ENCODE measurements at places on chromosomes 2 and 18. TPM values are rescaled to one million over a fixed set of nuclear protein-coding genes. Genes with fewer than 3 reads are reported as not detected.

DNA sequence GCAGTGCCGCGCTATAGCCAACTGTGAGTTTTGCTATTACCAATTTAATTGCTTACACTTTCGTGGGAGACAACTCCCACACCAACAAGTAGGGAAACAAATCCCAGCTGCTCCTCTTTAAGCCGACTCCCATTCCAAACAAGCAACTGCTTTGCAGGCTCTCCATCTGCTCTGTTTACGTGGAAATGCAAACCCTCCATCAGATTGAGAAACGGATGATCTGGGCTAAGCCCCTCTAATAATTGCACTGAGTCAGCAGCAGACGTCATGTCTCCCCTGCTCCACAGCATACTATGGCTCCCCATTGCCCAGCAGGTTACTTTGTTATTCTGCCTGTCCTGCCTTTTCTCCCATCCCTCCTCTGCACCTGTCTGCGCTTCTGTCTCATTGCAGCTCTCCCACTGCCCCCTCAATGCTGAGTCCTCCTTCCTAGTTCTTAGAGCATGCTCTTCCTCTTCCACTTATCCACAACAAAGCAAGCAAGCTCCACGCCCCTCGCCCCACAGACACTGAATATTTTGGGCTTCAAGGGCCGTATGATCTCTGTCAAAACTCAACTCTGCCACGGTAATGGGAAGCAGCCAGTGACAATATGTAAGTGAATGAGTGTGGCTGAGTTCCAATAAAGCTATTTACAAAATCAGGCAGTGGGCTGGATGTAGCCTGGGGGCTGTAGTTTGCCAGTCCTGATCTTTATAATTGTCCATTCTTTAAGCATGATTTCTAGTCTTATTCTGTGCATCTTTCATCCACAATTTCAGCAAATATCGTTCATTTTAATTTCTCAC is 39.5 kb upstream of the ARL4C start:
- ATAC-seq = no peak

GRCh38 chr2:82055846-82056245 is 1751.3 kb upstream of the LRRTM1 start:
- ATAC-seq = no peak

DNA sequence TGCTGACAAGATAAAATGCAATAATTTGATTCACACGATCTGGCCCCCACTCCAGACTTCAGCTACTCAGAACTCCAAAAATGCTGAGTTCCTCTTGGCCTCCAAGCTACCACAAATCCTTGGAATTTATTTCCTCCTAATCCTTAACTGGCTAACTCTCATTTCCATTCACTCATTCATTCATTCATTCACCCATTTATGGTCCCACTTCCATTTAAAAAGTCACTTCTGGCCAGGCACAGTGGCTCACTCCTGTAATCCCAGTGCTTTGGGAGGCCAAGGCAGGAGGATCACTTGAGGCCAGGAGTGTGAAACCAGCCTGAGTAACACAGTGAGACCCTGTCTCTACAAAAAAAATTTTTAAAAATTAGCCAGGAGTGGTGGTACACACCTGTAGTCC is 12.5 kb downstream of the SOS1 start:
- ATAC-seq = no peak

DNA sequence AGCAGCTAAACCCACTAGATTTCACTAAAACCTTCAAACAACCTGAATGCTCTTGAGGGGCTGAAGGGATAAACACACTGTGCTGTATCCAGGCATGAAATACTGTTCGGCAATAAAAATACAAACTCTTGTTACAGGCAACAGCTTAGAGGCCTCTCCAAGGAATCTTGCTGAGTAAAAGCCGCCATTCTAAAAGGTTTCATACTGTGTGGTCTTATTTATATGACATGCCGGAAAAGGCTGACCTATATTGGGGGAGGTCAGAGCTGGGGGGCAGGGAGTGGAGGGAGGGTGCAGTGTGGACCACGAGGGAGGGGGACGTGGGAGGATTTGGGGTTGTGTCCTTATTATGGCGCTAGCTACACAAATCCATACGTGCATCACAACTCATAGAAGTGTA is 136.2 kb downstream of the MBP start:
- no peak for ATAC-seq

DNA sequence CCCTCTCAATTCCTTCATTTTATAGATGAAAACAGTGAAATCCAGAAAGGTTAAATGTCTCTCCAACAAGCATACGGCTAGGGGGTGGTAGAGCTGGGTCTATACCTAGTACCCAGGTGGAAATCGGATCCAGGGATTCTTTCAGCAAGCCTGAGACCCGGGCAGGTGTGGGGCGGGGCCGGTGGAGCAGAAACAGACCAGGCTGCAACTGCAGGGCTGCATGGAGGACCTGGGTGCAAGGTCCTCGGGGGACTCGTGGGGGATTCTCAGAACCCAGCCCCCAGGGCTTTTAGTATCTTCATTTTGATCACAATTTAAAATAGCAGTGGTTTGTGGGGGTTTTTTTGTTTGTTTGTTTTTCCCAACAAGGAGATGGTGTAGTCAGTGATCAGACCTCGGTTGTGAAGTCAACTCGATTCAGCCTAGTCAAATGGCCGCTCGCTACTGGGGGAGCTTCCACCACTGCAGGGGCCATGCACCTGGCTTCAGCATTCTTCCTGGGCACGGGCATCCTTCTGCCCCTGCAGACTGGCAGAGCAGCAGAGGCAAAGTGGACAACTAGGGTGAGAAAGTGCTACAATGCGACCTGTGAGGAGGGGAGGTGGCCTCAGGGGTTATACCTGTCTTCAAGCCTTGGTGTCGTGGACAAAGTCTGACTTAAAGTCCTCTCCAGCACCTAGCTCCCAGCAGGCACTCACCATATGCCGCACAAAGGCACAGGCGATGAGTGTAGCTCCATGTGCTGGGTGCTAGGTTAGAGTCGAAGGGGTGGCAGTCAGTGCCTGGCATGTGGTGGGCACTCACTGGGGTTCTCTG is 46.3 kb downstream of the GORASP2 start:
- ATAC-seq = no peak

DNA sequence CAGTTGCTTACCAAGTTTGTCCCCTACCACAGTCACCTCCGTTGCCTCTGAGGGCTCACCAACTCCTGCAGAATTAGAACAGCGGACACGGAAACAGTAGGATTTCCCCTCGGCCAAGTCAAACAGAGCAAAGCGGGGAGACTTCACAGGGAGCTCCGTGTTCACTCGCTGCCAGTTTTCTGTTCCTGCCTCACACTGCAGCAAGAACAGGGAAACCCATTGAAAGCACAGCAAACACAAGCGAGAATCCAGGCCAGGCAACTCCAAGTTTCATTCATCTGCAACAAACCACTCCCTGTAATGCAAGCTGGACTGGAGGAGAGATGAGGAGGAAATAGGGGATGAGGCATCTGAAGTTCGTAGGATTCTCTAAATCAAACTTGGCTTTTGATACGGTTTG is 84.2 kb downstream of the MYOM1 start:
- ATAC-seq = no peak

- no peak for ATAC-seq
Measured at GRCh38 chr2:56985609-56986008, 801.8 kb downstream of the CCDC85A start.

DNA sequence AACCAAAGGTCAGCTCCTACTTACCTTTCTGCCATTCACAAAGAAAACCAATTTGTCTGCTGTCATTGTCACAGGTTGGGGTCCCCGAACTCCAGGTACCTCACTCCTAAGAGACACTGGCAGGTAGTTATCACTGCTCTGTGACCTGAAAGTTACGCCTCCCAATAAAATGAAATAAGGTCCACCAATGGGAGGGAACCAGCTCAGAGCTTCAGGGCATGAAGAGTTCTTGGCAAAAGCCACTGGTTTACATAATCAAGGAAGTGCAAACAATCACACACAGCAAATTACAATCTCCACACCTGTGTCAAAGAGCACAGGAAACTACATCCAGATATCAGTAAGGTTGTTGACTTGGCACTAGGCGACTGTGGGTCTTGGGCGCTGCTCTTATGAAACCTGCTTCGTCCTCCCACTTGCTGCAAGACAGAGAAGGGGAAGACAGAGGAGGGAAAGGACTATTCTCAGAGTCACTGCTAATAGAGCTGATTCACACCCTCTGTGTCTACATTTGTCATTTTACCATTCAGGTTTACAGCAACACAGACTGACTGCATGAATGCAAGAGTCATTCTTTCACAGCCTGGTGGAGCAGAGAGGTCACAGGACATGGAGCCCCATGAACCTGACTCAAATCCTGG is at the start of gene XDH:
Gene XDH (minus strand): TSS at position 142 of the 641 bp plus-strand sequence. CDS start 76 bp downstream, at position 66.
- peak; percentile 93 for ATAC-seq

DNA sequence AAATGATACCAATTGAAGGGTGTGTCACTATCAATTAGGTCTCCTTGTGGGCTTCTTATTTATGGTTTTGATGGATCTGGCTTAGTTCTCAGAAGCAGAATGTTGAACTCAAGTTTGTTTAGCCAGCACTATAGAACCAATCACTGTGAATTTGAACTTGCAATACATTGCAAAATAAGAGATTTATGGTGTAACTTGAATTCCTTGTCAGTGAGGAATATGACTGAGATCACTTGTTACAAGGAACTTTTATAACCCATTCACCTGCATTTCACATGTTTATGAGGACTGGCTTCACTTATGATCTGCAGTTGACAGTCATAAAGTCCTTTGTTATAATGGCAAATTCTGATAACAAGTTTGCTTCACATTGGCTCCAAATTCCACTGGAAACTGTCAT is 9.8 kb downstream of the GATA6 start:
- no peak for ATAC-seq

ZAP70 gene
- 0.76 TPM for total RNA-seq

ABCA12 gene
- 14.2 TPM for total RNA-seq

ASIC4 gene
- total RNA-seq = not detected

IMP4 gene
- 47.5 TPM for total RNA-seq

NYAP2 gene
- total RNA-seq = 0.32 TPM
